ENCODE measurements at places on chromosomes 7 and 10. TPM values are rescaled to one million over a fixed set of nuclear protein-coding genes. Genes with fewer than 3 reads are reported as not detected.

TMEM26 gene
- 1.6 TPM for total RNA-seq

- H3K27me3 ChIP-seq: no peaks in the 10 kb centered on the region
- no peak for DNase-seq
- H3K4me1 ChIP-seq: peaks cover 7% of the 10 kb centered on the region
- H3K36me3 ChIP-seq: no peaks in the 10 kb centered on the region
These were observed at the start of gene CLCN1 for GRCh38 chr7:143315776-143316175. Gene CLCN1 (plus strand): TSS chr7:143316111. CDS start chr7:143316213, 102 bp downstream.

GRCh38 chr10:67779465-67780203 lies 58.4 kb downstream of the DNAJC12 start:
- no peak overlapping the region for H3K27ac ChIP-seq
- no peaks in the 10 kb centered on the region for H3K36me3 ChIP-seq
- H3K4me3 ChIP-seq: no peak overlapping the region
- no peaks in the 10 kb centered on the region for H3K27me3 ChIP-seq
- H3K4me1 ChIP-seq: no peaks in the 10 kb centered on the region

- no peak for DNase-seq
- peaks cover 3% of the 10 kb centered on the region for H3K4me1 ChIP-seq
- peaks cover 3% of the 10 kb centered on the region for H3K36me3 ChIP-seq
These were observed 6.2 kb upstream of the SPOCK2 start for GRCh38 chr10:72094574-72094973.

DNA sequence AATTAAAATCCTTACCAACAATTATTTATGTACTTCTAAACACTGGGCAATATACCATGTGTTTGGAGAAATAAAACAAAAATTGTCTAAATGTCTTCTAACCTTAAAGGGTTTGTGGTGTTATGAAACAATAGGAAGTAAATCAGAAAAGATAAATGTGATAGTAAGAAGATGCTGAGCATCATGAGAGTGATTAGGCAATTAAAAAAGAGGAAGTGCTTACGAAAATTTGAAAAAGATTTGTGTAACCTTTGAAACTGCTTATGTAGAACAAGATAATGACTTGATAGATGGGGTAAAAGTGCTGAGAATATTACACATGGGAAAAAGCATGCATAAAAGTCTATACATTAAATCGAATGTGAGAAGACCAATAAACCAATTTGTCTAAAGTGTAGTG lies 573.4 kb upstream of the CNTNAP2 start:
- H3K27ac ChIP-seq: no peak overlapping the region
- no peak for DNase-seq
- no peaks in the 10 kb centered on the region for H3K36me3 ChIP-seq
- no peaks in the 10 kb centered on the region for H3K27me3 ChIP-seq
